Panc1 (cell line): ENCODE measurements at places on chromosomes 6 and 20. TPM values are rescaled to one million over a fixed set of nuclear protein-coding genes. Genes with fewer than 3 reads are reported as not detected.

GRCh38 chr20:1500496-1500895 is 9.3 kb upstream of the SIRPB2 start:
- no peak for DNase-seq

DNA sequence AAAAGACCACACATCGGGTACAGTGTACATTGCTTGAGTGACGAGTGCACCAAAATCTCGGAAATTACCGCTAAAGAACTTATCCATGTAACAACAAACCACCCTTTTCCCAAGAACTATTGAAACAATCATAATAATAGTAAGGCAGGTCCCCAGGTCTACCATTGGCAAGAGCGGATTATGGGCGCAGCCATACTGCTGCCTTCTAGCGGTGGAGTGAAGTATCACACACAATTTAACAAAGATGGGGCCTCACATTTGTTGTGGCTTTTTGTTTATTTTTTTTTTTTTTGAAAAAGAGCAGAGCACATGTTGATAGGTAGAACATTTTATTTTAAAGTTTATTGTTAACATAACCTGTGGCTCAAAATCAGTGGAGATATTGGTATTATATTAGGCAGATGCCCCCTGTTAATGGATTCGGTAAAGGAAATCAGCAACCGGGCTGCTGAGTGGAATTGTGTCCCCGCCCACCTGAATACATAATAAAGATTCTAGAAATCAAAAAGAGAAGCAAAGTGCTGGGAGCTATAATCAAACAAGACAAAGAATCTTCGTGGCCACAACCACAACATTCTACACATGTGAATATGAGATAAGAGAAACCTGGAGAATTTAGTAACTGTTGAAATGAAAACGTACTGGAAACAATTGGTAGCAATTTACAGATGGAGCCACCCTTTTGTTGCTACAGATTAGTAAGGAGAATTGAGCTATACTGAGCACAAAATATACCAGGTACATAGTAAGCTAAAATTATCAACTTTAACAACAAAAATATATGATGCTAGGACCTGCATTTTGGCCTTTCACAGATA is 94.2 kb upstream of the EXOC2 start:
- peak; percentile 15 for DNase-seq

DNA sequence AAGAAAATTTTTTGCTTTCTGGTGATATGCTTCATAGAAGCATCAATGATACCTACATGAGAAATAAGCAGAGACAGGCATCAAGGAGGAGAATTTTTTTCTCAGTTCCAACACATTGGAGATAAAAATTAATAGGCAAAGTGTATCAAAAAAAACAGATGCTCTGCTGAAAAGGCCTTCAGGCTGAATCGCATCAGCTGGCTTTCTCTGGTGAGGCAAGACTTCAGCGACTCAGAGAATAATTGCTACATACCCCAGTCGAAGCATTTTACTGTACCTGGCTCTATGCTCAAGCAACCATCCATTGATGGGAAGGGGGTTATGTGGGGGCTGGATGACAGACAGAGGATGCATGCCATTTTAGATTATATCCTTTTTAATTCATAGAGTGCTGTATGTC is 415.1 kb downstream of the TFAP2A start:
- DNase-seq = no peak

ZHX3 gene
- 19.8 TPM for total RNA-seq

DNA sequence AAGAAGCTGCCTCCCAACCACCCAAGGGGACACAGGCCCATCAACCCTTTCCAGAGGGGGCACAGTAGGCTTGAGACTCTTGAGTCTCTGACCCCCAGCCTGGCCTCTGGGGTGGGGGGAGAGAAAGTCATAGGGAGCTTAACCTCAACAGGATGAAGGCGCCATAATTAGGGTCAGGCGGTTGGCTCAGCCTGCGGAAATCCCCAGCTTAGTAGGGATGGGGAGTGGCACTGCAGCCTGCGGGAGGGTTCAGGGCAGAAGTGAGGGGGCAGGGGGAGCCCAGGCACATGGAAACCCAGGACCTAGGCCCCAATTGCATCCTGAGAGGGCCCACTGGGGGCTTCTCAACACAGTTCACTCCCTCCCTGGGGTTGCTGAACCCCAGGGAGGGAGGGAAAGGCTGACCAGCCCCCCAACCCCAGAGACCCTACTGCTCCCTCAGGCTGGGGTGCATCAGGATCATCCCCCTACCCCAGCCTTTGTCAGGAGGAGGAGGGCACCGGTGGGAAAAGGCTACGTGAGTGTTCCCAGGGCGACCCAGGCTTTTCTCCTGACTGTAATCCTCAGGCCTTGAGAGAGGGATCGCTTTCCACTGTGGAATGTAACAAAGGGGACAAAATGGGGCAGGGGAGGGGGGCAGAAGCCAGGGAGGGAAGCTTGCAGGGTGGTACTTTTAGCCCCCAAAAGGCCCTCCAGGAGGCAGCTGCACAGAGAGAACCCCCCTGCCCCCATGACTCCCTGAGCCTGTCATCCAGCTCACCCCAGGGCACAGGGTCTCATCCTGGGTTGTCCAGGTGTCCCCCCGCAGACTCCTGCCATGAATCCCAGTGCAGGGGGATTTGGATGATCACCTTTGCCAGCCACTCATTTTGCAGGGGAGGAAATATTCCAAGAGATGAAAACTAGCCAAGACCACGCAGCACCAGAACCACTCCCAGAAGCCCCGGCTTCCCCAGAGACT is 46.4 kb downstream of the MRPL14 start:
- DNase-seq = no peak

DNA sequence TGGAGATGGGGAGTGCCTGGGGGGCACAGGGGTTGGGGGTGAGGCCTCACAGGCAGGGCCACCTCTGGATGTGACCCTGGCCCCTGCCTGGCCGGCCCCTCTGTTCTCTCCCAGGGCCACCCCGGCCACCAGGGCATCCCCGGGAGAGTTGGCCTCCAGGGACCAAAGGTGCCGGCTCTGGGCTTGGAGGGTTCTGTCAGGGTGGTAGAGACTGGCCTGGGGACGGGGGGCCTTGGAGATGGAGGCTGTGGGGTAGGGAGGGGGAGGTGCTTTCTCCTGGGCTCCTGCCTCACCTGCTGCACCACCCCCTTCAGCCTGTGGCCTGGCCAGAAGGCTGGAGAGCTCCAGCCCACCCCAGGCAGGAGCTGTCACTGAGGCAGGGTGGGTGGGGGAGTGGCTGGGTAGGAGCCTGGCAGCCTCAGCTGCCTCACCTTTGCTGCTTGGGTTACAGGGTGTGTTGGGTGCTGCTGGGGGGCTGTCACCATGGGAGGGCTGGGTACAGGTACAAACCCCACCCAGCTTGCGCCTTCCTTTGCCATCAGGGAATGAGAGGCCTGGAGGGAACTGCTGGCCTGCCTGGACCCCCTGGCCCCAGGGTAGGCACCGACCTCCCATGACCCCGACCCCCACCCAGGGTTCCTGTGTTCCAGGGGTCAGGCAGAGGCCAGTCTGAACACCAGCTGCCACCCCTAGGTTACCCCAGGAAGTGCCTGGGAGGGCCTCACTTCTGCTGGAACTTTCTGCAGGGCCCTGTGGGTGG is 32.7 kb downstream of the COL20A1 start:
- no peak for DNase-seq

- DNase-seq = no peak
These were observed 5.8 kb upstream of the GPR31 start for GRCh38 chr6:167163476-167164011.

GRCh38 chr6:14354919-14355572 is 237.5 kb downstream of the CD83 start:
- DNase-seq = no peak

COL21A1 gene
- 3.3 TPM for total RNA-seq

DNA sequence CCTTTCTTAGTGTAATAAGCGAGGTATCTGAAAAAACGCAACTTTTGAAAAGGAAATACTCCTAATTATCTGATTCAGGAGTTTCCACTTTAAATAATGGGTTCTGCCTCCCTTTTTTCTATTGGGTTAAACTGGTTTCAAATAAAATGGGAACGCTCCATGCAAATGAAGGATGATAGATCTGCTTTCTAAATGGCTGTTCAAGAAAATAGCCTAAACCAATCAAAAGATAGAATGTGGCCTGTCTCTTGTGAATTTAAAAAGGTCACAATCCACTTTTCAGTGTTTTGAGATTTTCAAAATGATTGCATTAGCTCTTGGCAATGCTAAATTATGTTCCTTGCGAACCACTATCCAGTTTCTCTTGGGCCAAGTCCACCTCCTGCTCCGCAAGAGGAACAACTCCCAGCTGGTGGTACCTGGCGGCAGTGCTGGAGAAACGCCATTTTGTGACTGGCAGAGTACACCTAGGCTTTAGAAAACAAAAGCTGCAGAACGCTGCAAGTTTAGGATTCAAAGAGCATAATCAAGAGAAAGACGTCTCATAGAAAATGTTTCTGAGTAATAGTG is 56.7 kb downstream of the TRIM38 start:
- DNase-seq = no peak

GRCh38 chr20:48686238-48687116 is 141.3 kb downstream of the PREX1 start:
- DNase-seq = no peak

GRCh38 chr6:52399511-52400312 is 20.4 kb upstream of the EFHC1 start:
- no peak for DNase-seq

DNA sequence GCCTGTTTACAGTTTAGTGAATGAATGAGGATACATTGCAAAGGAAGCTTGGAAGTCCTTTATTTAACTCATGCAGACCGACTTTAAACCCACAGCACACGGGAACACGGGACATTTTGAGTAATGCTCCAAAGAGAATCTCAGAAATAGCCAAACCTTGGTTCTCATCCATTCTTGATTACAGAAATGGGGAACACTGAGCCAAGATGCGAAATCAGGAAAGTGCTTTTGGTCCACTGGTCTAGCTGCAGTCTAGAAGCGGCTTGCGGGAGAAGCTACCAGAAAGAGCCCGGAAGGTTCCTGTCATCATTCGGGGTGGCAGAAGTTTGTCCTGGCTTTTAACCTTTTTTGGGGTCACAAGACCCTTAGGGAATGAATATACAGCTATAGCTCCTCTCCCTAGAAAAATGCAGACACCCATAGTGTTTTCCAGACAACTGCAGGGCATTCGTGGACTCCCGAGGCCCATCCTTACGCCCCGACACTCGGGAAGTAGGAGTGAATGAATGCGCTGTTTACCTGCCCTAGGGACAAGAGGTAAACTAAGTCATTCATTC is 475 bp upstream of the TMEM181 start:
- no peak for DNase-seq

ADGRF4 gene
- total RNA-seq = 0.10 TPM

PNPLA1 gene
- total RNA-seq = not detected

SNAP25 gene
- 0.69 TPM for total RNA-seq

- DNase-seq = no peak
These were observed 27.2 kb upstream of the ENPP1 start for GRCh38 chr6:131780600-131780999.

- no peak for DNase-seq
These were observed 532.6 kb downstream of the CBLN4 start for GRCh38 chr20:55472704-55473103.
